NCI-H226 (cell line): ENCODE measurements at places on chromosomes 11 and 22.

GRCh38 chr22:44906999-44907644 lies 102.7 kb downstream of the PHF21B start:
- no peak for DNase-seq

DNA sequence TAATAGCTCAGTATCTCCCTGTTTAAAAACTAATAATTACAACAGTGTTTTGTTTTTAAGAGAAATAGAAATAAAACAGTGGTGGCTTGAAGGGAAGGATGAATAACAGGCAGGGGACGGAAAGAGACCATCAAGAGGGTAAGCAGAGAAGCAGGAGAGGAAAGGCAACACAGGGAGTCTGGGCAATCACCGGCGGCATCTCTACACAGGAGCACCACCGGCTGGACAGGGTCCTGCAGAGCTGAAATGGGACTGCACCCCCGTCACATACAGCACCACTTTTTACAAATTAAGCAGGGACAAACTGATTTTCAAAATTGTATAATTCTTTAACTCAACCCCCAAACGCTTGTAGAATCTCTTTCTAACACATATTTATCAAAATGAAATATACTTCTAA lies 18.4 kb downstream of the PHF21A start:
- DNase-seq, result no peak

DNA sequence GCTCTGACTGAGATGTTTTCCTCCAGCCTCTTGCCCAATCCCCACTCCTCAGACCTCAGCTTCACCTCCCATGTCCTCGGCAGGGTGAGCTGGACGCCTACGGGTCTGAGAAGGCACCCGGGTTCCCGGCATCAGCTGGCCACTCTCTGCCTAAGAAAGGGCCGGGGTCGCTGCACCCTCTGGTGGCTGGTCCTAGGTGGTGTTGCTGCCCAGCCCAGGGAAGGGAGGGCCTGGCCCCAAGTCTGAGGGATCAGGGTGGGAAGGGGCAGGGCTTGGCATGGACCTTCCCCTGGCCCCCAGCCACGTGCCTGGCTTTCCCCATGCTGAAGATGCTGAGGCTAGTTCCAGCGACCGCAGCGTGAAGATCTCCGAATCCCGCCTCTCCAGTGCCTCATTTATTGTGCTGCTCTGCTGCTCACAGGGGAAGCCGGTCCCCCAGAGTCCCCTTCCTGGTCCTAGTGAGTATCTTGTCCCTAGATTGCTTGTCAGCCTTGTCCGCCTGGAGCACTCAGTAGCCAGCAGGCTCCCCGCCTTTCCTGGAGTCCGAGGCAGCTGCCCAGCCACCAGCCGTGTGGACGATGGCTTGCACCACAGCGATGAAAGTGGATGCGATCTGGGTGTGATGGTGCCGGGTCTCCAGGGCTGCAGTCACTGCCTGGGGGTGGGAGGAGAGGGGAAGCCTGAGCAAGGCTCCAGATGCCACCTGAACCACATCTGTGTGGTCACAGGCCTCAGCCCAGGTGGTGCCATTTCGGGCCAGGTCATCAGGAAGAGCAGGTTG lies 2.9 kb upstream of the GGT5 start:
- DNase-seq, result peak; percentile 75

GRCh38 chr11:79244798-79245197 lies 196.0 kb downstream of the TENM4 start:
- DNase-seq, result no peak

- DNase-seq, result no peak
These were observed 20.9 kb upstream of the ARHGAP8 start for GRCh38 chr22:44731357-44731970.

- DNase-seq, result peak; percentile 53
These were observed 26.6 kb upstream of the MYRF start for GRCh38 chr11:61725781-61726231.

GRCh38 chr11:79813551-79813950 lies 372.7 kb upstream of the TENM4 start:
- DNase-seq, result no peak

DNA sequence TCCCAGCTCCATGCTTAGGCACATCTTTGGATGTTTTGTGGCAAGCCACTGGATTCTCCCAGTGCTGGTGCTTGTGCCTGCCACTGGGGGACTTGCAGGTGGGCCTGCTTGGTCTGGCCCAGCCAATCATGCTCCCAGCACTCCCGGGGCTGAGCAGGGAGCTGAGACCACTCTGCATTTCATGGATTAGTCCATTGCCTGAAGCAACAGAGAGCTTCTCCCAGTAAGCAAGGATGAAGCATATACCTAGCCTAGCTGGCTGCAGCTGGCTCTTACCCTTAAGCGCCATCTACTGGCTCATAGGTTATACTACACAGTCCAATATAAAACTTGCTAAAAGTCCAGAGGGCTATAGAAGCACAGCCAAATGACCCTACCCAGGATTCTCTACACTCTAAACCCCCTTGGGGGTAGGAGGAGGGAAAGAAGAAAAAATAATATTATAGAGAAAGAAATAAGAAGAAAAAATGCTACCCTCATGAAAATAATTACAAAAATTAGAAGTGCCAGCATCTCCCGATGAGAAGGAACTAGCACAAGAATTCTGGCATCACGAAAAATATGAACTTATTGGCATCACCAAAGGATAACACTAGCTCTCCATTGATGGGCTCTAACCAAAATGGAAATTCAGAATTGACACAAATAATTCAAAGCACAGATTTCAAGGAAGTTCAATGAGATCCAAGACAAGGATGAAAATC lies 275.3 kb downstream of the C11orf87 start:
- DNase-seq, result peak; percentile 29

DNA sequence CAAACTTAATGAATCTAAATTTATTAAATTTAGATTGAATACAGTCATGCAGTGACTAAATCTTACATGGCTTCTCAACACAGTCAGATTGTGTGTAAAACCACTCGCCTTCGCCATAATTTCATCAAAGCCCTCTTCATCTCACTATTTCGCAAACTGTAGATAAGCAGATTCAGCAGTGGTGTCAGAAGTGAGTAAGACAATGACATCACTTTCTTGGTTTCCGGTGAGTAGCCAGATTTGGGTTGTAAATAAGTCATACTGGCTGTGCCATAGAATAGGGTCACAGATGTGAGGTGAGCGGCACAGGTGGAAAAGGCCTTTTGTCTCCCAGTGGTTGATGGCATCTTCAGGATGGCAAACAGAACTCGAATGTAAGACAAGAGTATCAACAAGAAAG lies 3.4 kb downstream of the OR10A6 start:
- DNase-seq, result no peak

DNA sequence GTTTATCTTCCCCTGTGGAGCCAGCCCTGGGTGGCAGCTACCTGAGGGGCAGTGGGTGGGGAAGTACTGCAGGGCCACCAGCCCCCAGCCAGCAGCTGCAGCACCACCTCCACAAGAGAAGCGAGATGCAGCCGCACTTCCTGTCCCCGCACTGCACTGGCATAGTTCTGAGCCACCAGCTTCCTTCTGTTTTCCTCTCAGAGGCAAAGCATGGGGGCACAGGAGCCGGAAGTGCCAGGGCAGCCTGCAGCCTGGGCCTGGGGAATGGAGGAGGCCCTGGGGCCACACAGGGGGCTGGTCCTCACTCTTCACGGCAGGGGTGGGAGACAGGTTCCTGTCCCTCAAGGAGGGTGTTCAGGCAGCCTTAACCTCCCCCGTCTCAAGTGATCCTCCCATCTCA lies 11.9 kb upstream of the SH3BP1 start:
- no peak for DNase-seq

GRCh38 chr11:131522851-131523250 lies 152.4 kb downstream of the NTM start:
- no peak for DNase-seq

GRCh38 chr11:76120513-76121101 lies 85.7 kb downstream of the WNT11 start:
- no peak for DNase-seq

- peak; percentile 78 for DNase-seq
These were observed at the start of gene SLC35F2 for GRCh38 chr11:107858217-107859070. Gene SLC35F2 (minus strand): TSS chr11:107858787. CDS start chr11:107858767, 20 bp downstream.

DNA sequence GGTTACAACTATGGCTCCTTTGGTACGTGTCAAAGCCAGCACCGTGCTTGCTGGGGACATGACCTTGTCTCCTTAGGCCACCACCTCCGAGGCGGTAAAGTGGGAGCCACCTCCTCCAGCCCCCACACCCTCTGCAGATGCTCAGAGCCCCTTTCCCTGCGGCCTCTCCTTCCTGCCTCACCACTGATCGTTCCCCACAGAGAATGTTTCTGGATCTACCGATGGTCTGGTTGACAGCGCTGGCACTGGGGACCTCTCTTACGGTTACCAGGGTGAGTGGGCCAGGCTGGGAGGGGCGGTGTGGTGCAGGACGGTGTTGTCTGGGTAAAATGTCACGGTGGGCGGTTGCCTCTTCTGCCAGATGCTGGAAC lies 8.9 kb downstream of the SIDT2 start:
- no peak for DNase-seq

- no peak for DNase-seq
These were observed 144.8 kb downstream of the WNT7B start for GRCh38 chr22:45832180-45832579.

- no peak for DNase-seq
These were observed 37.8 kb downstream of the GRIK4 start for GRCh38 chr11:120549346-120549745.

GRCh38 chr11:123556633-123557032 lies 97.8 kb downstream of the SCN3B start:
- no peak for DNase-seq

DNA sequence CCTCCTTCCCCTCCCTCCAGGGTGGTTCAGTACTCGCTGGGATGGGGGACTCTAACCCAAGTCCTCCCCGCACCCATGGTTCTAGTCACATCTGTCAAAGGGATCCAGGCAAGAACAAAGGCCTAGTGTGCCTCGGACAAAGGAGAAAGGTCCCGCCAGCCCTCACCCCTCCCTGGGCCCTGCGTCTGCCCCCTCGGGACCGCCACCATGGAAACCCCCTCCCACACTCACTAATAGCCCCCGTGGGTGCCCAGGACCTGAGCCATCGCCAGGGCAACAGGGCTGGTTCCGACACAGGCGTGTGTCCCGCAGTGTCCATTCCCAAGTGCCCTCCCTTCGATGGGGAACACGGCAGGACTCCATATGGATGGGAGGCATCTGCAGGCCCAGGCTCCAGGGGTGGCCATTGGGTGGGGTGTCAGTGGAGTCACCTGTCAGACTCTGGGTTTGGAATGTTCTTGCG lies 5.1 kb upstream of the CARNS1 start:
- DNase-seq, result no peak

DNA sequence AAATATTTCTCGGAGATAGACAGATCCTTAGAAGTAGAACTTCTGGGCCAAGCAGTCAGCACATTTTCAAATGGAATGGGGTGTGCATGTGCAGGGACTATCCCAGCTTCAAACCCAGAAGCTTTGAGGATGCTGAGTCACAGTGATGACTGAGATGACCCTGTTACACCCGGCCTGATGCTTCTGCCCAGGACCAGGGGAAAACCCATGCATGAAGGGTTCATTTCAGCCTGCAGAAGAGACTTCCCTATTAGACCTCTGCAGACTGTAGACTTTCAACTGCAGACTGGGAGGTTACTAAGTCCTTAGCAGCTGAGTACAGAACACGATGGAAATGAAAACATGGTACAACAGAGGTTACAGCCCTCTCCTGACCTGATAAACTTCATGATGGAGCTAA lies 3.6 kb upstream of the OR2AT4 start:
- peak; percentile 69 for DNase-seq

DNA sequence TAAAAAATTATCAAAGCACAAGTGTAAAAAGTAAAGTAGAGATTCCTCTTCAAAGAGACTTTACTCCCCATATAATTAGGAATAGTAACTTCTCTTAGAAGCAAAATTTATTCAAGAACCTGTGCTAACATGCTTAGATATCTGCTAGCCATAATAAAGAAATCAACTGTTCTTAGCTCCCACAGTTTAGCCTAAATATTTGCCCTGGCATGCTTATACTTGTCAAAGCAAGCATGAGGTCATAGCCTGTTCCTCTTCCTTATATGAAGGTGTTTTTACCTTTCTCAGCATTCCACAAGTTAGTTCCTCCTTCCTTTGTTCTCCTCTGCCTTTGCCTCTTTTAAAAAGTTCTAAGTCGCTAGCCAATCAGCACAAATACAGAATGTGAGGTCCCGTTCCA lies 30.3 kb downstream of the RIC3 start:
- no peak for DNase-seq

DNA sequence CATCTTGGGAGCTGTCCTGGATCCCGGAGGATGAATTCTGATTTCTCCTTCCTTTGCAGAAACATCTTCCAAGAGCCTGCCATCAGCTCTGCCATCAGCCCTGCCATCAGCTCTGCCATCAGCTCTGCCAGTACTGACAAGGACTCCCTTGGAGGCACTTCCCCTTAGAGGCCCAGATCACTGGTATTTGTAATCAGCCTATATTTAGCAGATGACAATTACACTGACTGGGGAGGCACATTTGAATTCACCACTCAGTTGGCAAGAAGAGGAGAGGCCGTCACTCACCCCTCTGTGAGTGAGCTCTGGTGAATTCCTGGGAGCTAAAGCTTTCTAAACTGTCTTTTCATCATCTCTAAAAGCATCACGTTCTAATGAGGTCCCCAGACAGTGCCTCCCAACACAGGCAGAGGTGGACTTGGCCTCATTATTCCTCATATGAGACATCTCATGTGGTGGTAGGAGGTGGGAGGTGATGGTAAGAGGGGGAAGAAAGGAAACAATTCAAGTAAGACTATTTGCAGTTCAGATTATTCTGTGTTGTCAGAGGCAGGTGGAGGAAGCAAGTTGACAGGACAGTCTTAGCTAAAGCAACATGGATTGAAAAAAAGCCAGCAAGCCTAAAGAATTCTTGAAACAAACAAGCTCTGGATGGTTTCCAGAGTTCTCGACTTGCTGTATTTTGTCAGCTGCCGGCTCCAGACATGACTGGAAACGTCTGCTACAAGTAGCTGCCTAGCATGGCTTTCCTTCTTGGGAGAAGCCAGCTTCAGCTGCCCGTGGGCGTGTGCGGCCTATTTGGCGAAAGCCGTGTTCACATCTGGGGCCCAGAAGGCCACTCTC lies 771.7 kb downstream of the TBC1D22A start:
- no peak for DNase-seq

GRCh38 chr22:35517769-35518530 lies 22.7 kb upstream of the RASD2 start:
- no peak for DNase-seq

DNA sequence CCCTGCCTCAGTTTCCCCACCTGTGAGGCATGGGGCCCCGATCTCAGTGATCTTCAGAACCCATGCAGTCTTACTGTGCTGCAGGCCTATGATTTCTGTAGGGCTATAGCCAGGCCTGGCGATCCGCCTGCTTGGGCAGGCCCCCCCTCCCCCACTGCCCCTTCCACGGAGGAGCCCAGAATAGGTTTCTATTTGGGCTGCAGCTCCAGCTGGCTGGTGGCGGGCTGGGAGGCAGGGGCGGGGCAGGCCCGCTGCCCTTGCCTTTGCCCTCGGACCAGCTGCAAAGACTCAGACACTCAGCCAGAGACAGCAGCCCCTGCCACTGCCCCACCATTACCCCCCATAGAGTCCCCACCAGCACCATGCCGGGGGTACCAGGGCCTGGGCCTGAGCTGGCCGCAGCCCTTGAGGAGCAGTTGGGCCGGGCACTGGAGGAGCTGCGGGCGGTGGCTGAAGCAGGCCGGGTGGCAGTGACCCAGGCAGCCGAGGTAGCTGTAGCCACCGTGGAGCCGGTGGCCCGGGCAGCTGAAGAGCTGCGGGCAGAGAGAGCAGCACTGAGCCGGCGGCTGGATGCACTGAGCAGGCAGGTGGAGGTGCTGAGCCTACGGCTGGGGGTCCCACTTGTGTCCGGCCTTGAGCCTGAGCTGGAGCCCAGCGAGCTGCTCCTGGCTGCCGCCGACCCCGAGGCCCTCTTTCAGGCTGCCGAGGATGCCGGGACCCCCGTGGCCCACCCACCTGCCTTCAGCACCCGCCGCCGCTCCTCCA lies 12.2 kb downstream of the SMTN start:
- no peak for DNase-seq
